ENCODE measurements at places on chromosomes 12 and 14. TPM values are rescaled to one million over a fixed set of nuclear protein-coding genes. Genes with fewer than 3 reads are reported as not detected.

Gene TMEM229B
- 0.24 TPM for total RNA-seq

Gene DPPA3
- total RNA-seq: not detected

Gene TPH2
- not detected for total RNA-seq

Gene ADAMTS20
- not detected for total RNA-seq

Gene CLEC1B
- total RNA-seq: not detected

Gene CD4
- total RNA-seq: not detected

Gene SLC25A47
- not detected for total RNA-seq

Measured in A549 treated with DMSO at 1 μM for 4 hours (cell line).